ENCODE measurements at places on chromosomes 13 and 19. TPM values are rescaled to one million over a fixed set of nuclear protein-coding genes. Genes with fewer than 3 reads are reported as not detected.

The STXBP2 gene
- polyA plus RNA-seq = 80.1 TPM

DNA sequence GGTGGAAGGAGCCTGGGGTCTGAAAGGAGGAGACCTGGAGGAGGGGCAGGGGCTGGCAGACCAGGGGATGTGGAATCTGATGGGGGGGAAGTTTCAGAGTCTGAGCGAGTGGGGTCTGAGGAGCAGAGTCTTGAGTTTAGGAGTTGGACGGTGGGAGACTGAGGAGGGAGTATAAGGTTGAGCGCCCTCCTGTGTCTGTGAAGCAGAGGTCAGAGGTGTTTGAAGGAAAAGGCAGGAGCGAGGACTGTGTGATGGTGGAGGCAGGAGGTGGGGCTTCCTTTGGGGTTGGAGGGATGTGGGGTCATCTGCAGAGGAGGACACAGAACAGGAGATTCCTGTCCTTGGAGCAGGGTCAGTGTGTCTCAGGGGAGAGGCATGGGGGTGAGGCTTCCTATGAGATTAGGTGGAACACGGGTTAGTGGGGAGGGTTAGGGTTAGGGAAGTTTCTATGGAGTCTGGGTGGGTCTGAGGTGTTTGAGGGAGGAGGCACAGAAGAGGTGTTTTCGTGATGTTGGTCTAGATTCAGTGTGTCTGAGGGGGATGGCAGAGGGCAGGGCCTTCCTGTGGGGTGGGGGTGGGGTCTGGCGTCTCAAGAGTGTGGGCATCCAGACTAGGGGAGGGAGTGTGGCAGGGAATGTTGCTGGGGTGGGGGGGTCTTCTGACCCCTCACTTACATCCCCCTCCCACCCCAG lies 8.3 kb downstream of the RYR1 start:
- no peak for DNase-seq

DNA sequence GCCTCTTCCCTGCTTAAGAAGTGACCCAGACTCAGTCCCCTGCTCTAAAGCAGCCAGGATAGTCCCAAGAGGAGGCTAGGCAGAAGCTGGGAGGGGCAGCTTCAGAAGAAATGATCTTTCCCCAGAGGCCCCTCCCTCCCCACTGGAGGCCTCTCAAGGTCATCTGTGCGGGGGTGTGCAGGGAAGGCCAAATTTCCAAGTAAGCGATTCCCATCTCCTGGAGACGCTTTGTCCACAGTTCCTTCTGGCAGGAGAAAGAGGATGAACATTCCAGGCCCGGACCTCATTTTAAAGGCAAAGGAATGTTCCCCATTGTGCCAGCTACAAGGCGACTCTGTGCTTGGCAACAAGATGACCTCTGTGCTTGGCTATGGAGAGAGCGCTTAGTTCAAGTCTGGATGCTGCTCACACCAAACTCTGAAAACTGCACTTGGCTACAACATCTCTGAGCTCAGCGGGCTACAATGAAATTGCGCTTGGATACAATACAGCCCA lies 23.5 kb downstream of the COL5A3 start:
- no peak for DNase-seq

The ATP4B gene
- polyA plus RNA-seq = 0.20 TPM

DNA sequence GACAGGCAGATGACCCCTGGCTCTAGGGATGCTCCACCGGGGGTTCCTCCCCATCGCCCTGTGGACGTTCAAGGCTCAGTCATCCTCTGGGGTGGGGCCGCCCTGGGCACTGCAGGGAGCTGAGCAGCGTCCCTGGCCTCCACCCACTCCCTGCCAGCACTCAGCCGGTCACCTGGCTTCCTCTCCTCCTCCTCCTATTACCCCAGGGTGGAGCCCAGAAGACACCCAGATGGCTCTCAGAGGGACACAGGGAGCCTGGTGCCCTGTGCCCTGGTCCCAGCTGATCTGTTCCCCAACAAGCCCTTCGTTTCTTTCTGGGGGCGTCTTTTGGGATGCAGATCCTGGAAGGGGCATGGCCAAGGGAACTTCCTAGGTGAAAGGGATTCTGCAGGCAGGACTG lies 3.7 kb upstream of the MKNK2 start:
- DNase-seq = no peak

The FFAR3 gene
- polyA plus RNA-seq = 0.16 TPM

The NLRP11 gene
- polyA plus RNA-seq = not detected

DNA sequence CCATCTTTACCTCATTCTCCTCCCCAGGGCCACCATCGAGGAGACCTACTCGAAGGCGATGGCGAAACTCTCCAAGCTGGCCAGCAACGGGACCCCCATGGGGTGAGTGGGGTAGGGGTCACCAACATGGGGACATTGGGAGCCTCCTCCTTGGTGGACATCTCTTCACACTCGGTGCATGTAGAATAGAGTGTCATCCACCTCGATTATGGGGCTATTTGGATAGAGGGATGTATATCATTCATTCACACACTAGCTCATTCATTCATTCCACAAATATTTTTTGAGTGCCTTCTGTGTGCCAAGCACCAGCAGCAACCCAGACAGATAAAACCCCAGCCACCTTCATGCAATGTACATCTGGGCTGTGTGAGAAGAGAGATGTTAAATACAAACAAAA lies 13.1 kb downstream of the FCHO1 start:
- DNase-seq = no peak

The OR1I1 gene
- polyA plus RNA-seq = not detected

The VMAC gene
- polyA plus RNA-seq = 4.7 TPM

DNA sequence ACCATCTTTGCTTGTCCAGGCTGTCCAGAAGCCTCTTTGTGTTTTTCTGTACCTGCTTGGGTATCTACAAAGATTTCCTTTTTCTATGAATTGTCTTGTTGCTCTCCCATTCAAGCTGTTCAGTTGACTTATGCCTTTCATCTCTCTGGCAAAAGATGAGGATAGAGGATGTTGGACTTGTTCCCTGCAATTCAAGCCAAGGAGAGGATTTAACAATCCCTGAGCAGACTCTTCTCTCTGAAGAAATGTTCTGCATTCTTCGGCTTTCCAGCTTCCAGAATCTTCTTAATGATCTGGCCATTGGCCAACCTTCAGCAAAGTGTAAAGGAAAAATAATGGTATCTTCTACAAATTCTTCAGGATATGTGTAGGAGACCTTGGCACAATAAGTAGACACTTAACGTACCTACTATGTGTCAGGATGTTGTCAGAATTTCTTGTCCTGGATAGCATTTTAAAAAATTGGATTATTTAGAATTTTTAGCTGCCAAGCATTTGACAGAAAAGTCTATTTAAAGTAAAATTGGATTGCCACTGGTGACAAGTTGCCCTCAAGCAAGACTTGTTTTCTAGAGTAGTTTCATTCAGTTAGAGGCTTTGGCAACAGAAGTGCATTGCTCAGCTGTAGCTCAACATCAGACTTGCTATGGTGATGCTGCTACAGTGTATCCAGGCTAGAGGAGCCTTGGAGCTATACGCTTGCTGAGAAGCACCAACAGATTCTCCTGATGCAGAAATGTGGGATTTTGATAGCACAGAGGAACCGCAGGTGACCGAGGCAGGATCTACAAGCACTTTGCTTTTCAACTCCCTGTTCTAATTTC lies 455.7 kb downstream of the SUCLA2 start:
- no peak for DNase-seq

DNA sequence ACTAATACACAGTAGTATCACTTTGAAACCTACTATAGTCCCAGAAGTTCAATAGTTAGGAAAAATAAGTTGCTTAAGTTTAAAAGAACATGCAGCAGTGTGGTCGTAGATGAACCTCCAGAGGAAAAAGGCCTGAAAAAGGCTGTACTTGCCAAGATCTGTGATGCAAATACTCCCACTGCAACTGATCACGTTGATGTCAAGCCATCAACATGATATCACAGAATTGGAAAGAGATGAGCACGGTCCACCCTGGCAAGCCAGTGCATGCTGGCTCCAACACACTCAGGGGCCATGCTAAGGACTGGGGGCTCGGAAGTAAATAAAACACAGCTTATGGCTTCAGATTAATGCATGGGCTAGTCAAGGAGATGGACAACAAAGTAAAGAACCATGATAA lies 71.8 kb upstream of the LRCH1 start:
- DNase-seq = no peak

The GZMM gene
- 0.94 TPM for polyA plus RNA-seq

GRCh38 chr13:41833831-41834230 lies 127.1 kb downstream of the VWA8 start:
- DNase-seq = no peak

- DNase-seq = no peak
Observed at GRCh38 chr19:50822661-50823208, 852 bp downstream of the KLK1 start.

The CHST8 gene
- polyA plus RNA-seq = 0.20 TPM

Data from left renal pelvis (tissue), 4 donors.